ENCODE measurements at places on chromosomes 5 and 9. TPM values are rescaled to one million over a fixed set of nuclear protein-coding genes. Genes with fewer than 3 reads are reported as not detected.

LCN2 gene
- not detected for total RNA-seq

CXCL14 gene
- 0.32 TPM for total RNA-seq

RPS23 gene
- 1,149 TPM for total RNA-seq

PLPPR1 gene
- 7.4 TPM for total RNA-seq

EIF4E1B gene
- total RNA-seq, result not detected

FGFR4 gene
- 5.2 TPM for total RNA-seq

DNA sequence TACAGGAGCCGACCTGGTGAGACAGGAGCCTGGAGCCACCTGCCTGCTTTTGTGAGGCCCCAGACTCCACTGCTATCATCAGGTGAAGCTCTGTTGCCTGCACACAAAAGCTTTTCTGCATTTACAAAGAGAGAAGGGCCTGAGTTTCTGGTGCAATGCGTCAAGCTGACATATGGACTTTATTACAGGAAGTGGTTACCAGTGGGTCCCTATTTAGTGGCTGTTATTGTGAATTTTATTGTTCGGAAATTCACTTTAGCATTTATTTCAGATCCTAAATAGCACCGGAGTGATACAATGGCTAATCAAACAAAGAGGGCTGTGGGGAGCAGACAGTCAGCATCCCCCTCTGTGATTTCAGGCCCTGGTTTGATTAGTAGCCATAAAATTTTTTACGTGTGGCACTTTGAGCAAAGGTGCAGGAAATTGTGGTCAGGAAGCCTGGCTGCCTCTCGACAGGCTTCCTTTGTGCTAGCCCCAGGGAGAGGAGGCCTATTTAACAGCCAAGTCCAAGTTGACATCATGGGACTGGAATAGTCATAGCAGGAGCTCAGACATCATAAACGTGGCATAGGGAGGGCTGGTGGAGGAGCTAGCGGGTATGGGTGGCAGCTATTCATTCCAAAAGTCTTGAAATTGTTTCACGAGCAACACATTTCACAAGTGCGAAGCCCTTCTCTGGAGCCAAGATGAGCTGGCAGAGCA is 8.4 kb downstream of the TGFBI start:
- H3K27me3 ChIP-seq, result no peaks in the 10 kb centered on the region
- no peak overlapping the region for H3K27ac ChIP-seq
- no peaks in the 10 kb centered on the region for H3K4me1 ChIP-seq
- H3K4me3 ChIP-seq, result no peak overlapping the region

- H3K4me1 ChIP-seq, result no peaks in the 10 kb centered on the region
- H3K27ac ChIP-seq, result no peak overlapping the region
- H3K27me3 ChIP-seq, result no peaks in the 10 kb centered on the region
- no peak overlapping the region for H3K4me3 ChIP-seq
- peak; percentile 48 for DNase-seq
Observed at GRCh38 chr9:17810728-17811571, 232.1 kb downstream of the SH3GL2 start.

DNA sequence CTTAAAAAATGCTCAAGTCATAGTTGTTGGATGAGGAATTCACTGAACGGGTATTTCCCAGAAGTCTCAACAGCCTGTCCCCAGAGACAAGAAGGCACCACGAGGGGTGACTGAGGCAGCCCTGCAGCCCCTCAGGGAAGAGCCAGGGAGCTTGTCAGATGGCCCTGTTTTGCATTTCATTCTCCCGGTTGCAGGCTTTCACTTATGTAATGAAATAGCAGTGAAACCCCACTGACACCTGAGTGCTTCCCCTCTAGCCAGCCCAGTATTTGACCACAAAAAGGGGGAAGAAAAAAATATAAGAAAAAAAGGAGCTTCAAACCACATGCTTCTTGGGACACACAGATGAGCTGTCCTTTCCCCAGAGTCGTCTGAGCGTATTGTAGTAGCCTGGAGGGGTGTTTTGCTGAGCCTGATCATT is 75.3 kb upstream of the IL12B start:
- peaks cover 5% of the 10 kb centered on the region for H3K27me3 ChIP-seq
- no peaks in the 10 kb centered on the region for H3K36me3 ChIP-seq
- DNase-seq, result no peak

- H3K27ac ChIP-seq, result no peak overlapping the region
- DNase-seq, result no peak
- peaks cover 11% of the 10 kb centered on the region for H3K4me1 ChIP-seq
- no peaks in the 10 kb centered on the region for H3K36me3 ChIP-seq
Observed at GRCh38 chr5:1796371-1797102, 3.1 kb downstream of the MRPL36 start.

GRCh38 chr5:62143268-62144229 is 162.5 kb upstream of the KIF2A start:
- DNase-seq, result no peak
- peaks cover 3% of the 10 kb centered on the region for H3K27me3 ChIP-seq
- H3K36me3 ChIP-seq, result peaks cover 8% of the 10 kb centered on the region
- H3K27ac ChIP-seq, result no peak overlapping the region
- H3K4me1 ChIP-seq, result peaks cover 1% of the 10 kb centered on the region

- no peak within 1 kb of the TSS for H3K4me3 ChIP-seq
- no peaks in the 10 kb centered on the region for H3K36me3 ChIP-seq
- no peaks in the 10 kb centered on the region for H3K27me3 ChIP-seq
- no peak within 1 kb of the TSS for H3K27ac ChIP-seq
- DNase-seq, result no peak
Observed at GRCh38 chr5:58491216-58491892, at the start of gene GAPT. Gene GAPT, plus strand, starts transcription at chr5:58491435. Its CDS starts 3,102 bp downstream, at chr5:58494537.

GRCh38 chr5:168578538-168579487 is at the start of gene PANK3:
Gene PANK3, minus strand, starts transcription at chr5:168579368. Its CDS starts 85 bp downstream, at chr5:168579283.
- H3K36me3 ChIP-seq, result no peaks in the 10 kb centered on the region
- peak within 1 kb of the TSS; percentile 99 for H3K27ac ChIP-seq
- peak within 1 kb of the TSS; percentile 98 for H3K4me3 ChIP-seq
- peaks cover 22% of the 10 kb centered on the region for H3K4me1 ChIP-seq

DNA sequence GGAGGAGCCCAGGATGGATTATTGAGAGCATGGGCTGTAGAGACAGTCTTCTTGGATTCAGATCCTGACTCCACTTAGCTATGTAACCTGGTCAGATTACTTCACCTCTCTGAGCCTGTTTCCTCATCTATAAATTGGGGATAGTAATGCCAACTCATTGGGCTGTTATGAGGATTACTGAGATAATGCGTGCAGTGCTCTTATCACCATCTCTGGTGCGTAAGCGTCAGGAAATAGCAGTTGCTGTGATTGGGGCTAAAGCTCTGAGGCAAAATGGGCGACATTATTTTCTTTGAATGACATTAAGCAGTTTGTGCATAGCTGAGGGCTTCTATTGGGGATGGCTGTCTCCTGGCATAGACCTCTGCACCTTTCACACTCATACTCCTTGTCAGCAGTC is 995 bp upstream of the MSMP start:
- H3K27ac ChIP-seq, result no peak overlapping the region
- peaks cover 4% of the 10 kb centered on the region for H3K36me3 ChIP-seq
- H3K4me1 ChIP-seq, result peaks cover 8% of the 10 kb centered on the region
- no peak for DNase-seq
- H3K4me3 ChIP-seq, result no peak overlapping the region

- no peaks in the 10 kb centered on the region for H3K4me1 ChIP-seq
- H3K36me3 ChIP-seq, result no peaks in the 10 kb centered on the region
- DNase-seq, result no peak
- H3K27me3 ChIP-seq, result no peaks in the 10 kb centered on the region
- no peak overlapping the region for H3K4me3 ChIP-seq
Observed at GRCh38 chr5:50352382-50352781, 88.7 kb downstream of the EMB start.

DNA sequence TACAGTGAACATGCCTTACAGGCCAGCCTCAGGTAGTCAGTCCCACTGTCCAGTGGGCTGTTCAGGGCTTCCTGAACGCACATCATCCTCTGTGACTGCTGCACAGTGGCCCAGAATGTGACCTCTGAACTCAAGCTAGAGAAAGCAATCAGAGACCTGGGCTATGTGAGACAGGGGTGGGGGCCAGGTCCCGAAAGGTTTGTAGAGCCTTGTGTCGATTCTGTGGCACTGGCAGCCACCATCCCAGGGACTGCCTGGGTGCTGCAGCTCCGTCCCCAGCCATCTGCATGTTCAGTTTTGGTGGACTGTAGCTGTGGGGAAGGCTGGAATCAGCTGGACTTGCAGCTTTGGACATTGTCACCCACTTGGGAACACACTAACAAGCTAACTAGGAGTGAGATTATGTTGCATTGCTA is 47.7 kb downstream of the MVB12B start:
- H3K27me3 ChIP-seq, result peaks cover 5% of the 10 kb centered on the region
- peak overlapping the region; percentile 51 for H3K4me3 ChIP-seq
- H3K36me3 ChIP-seq, result no peaks in the 10 kb centered on the region
- DNase-seq, result peak; percentile 41
- peaks cover 31% of the 10 kb centered on the region for H3K4me1 ChIP-seq

- no peaks in the 10 kb centered on the region for H3K27me3 ChIP-seq
- H3K36me3 ChIP-seq, result no peaks in the 10 kb centered on the region
- no peak for DNase-seq
- H3K27ac ChIP-seq, result no peak overlapping the region
- H3K4me3 ChIP-seq, result no peak overlapping the region
Observed at GRCh38 chr9:15086778-15087324, 176.6 kb upstream of the FREM1 start.

Data from glutamatergic neuron (in vitro differentiated cells).